ENCODE measurements at places on chromosomes 5 and 9.

GRCh38 chr9:87445646-87446045, 52.0 kb upstream of the DAPK1 start:
- no peak for DNase-seq

GRCh38 chr9:132443951-132444607, 34.1 kb downstream of the CFAP77 start:
- DNase-seq: no peak

- DNase-seq: no peak
Observed at GRCh38 chr5:35044649-35045048, 3.1 kb downstream of the AGXT2 start.

- peak; percentile 13 for DNase-seq
Observed at GRCh38 chr9:3241290-3241689, 284.5 kb downstream of the RFX3 start.
